ENCODE measurements at places on chromosomes 7 and 10.

GRCh38 chr10:5297466-5297865 lies 67.3 kb upstream of the UCN3 start:
- DNase-seq: no peak

GRCh38 chr10:30434273-30435072 lies 489 bp downstream of the MAP3K8 start:
- peak; percentile 58 for DNase-seq

DNA sequence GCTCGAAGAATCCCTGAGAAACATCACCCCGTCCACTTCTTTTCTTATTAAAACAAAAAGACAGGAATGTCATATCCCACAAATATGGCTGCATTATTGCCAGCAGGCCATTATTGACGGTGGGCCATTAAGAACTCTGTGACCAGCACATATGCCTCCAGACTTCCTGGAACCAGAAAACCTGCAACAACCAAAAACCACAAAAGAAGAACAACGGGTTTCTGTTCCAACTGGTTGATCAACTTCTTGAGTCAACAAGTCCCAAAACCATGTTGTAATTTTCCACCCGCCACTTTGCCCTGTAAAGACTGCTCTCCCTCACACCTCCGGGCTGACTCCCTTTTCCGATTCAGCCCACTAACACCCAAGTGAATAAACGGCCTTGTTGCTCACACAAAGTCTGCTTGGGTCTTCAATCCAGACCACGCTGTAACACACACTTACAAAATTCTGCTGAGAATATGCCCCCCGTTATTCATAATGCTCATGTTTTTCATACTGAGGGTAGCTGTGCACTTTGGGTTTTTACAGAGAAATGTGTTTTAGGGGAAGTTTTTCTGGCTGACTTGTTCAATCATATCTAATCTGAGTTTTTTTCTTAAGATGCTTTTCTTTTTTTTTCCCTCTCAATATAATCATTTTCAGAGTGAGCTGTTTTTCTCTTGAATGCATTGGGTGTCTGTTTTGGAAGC lies 20.7 kb downstream of the ZNF107 start:
- DNase-seq: no peak

- no peak for DNase-seq
Observed at GRCh38 chr7:2928256-2928612, 84.1 kb upstream of the GNA12 start.

DNA sequence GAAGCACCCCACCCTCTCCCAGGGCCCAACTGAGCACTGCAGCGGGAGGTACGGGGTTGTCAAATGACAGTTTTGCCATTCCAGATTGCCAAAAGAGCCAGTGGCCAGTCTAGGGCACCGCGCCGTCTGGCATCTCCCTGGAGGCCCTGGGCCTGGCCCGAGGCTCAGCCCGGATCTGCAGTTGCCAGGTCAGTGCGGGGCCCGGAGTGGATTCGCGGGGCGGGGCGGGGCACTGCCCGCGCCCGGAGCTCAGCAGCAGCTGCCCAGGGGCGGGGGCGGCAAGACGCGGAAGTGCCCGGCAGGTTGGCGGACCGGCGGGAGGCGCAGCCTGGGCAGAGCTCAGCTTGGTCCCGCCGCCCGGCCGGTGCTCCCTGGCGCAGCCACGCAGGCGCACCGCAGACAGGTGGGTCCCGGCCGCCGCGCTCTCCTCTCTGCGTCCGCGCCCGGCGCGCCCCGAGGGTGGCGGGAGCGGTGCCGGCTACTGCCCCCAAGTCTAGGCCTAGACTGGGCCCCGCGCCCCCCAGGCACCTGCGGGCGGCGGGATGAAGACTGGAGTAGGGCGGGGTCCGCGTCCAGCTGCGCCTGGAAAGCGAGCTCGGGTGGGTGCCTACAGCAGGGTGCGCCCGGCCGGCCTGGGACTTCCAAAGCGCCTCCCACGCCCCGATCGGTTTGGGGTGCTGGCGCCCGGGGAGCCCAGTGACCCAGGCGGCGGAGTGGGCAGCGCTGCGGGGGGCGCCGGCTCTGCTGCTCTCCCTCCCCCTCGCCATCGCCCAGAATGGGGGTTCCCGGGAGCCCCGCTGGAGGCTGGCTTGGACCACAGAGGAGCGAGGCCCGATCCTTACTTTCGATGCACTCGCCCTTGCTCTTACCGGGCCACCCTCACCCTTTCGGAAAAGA lies at the start of gene IRF5:
TSS of gene IRF5 (plus strand) at position 281 of the 897 bp plus-strand sequence. CDS start 4,155 bp downstream, outside the sequence.
- DNase-seq: no peak

- no peak for DNase-seq
Observed at GRCh38 chr10:24000271-24000813, 208.6 kb upstream of the KIAA1217 start.

DNA sequence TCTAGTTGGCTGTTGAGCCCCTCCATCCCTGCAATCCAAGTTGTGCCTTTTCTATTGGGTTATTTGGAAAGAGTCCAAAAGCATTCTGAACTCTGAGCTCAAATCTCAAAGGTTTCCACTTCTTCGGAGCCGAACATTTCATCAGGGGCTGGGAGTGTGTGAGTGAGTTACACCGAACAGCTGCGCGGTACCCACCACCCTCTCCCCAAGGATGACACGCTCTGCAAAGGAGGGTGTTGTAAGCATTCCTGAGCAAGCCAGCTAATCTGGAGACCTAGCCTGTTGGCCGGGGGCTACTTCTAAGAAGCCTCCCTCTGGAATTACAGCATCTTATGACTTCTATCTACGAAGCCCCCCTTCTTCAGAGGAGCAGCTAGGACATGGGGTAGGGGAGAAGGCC lies 270.5 kb downstream of the CREB5 start:
- no peak for DNase-seq

All from AG08395 (cell line).